Activated naive CD8-positive, alpha-beta T cell treated with anti-CD3 and anti-CD28 coated beads, Interleukin-2, amount 50 U/mL, for 16 hours (primary cell): ENCODE measurements at places on chromosomes 1 and 21.

- DNase-seq: no peak
Observed at GRCh38 chr21:37821092-37821491, 95.2 kb downstream of the KCNJ6 start.

DNA sequence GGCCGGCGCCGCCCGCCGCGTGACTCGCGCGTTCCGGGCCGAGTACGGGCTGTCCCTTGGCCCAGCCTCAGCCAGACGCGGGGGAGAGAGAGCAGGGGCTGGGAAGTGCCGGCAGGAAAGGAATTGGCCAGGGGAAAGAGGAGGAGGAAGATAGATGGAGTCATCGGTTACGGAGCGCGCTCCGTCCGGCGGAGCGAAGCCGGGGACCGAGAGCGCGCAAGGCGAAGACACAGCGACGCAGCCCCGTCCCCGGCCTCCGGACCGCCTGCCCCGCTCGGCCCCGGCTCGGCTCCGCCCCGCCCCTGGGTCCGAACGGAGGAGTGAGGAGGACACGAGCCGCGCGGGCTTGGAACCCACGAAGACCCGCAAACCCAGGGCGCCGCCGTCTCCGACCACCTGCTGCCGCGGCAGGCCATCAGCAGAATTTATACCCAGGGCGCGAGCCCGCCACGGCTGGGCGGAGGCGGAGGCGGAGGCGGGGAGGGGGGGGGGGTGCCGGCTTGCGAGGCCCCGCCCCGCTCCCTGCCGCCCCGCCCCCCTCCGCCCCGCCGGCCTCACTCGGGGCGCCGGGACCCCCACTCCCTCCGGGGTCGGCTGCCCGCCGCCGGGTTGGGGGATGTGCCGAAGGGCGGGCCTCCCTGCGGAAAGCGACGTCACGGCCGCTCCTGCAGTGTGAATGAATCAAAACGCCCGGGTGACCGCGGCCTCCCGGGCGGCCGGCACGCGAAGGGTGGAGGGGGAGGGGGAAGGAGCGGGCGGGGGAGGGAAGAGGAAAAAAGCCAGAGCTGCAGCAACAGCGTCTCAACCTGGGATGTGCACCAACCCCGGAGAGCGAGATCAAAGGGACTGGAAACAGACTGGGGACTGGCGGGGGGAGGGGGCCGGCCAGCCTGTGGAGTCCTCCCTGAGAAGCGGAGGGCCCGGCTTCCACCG is at the start of gene LHX4:
Gene LHX4, plus strand, starts transcription at position 782 of the 933 bp plus-strand sequence. CDS start 266 bp downstream, outside the sequence.
- DNase-seq: no peak

DNA sequence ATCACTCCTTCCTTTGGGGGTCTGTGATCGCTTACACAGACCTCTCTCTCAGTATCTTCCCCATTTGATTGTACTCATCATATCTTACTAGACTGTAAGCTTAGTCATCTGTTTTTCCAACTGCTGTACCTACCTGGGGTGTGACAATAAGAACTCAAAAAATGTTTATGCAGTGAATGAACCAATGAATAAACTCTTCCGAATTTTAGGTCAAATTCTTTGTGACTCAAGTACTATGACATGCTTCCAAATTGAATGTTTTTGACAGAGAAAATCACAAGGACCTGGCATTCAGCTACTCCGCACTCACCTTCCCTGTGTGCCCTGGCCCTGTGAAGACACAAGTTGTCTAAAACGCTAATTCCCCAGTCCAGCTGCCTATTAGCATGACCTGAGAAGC is 42.1 kb downstream of the TMCO4 start:
- DNase-seq: no peak

DNA sequence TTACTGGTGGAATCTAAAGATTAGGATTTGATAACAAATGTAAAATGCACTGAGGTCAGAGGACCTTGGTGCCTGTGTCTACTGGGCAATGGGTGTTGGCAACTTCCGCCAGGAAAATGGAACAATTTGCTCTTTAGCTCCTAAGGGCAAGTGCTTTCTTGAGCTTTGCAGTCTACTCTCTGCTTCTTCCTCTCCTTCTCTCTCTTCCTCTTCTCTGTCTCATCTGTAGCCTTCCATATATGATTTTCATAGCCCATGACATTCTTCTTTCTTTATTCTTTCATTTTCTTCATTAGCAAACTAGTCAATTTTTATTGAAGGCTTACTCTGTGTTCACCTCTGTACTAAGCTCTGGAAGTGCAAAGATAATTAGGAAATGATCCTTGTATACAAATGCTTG is 35.5 kb downstream of the OVGP1 start:
- no peak for DNase-seq

GRCh38 chr1:53627666-53628065 is 111.3 kb downstream of the GLIS1 start:
- no peak for DNase-seq

- DNase-seq: no peak
Observed at GRCh38 chr1:199573047-199573446, 454.5 kb upstream of the NR5A2 start.

- no peak for DNase-seq
Observed at GRCh38 chr1:53685272-53686051, 53.5 kb downstream of the GLIS1 start.

- no peak for DNase-seq
Observed at GRCh38 chr1:59212706-59213105, 84.2 kb upstream of the FGGY start.

DNA sequence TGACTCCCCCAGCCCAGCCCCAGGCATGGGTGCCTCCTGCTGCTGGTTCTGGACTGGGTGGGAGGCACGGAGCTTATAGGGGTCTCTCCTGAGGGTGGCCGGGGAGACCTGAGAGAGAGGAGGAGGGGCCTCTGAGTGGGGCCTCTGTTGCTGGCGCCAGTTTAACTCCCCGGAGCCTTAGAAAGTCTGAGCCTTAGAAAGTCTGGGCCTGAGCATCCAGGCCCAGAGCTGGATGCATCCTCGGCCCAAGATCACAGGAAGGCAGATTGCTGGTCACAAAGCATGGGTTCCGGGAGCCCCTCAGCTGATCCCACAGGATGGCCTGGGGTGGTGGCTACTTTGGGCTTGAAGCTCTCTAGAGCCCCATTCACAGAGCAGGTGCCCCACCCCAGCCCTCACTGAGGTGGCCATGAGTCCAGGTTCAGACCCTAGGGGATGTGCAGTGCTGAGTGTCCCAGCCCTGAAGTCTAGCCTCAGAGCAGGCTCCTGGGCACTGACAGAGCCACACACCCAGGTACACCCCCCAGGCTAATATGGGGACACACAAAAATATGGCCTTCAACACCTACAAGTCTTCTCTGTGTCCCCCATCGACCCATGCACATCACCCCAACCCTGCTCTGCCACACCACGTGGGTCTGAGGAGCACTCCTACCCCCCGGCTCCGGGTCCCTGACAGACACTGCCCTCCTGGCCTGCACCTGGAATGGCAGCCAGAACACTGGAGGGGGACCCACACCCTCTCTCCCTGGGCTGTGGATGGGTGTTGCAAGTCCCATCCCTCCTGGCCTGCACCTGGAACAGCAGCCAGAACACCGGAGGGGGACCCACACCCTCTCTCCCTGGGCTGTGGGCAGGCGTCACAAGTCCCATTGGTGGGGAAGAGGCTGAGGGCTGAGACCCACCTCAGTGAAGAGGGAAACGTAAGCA is 9.7 kb downstream of the PLA2G2F start:
- no peak for DNase-seq

DNA sequence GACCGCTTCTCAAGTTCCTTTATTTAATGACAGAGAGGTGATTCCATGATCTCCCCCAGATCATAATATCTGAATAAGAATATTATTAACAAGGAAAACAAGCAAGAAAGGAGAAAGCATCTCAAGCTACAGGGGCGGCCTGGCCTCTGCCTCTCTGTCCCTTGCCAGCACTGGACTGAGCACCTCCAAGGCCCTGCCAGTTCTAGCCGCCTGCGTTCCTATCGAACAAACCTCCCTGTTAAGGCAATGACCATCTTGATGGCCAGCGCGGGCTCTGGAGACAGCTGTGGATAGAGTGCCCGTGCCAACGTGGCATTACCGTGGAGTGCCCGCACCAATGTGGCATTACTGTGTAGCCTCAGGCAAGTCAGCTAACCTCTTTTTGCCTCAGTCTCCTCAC is 84.8 kb downstream of the NPHP4 start:
- no peak for DNase-seq

GRCh38 chr1:82220754-82221153 is 420.0 kb downstream of the ADGRL2 start:
- DNase-seq: no peak

- DNase-seq: no peak
Observed at GRCh38 chr1:178999061-178999460, 26.6 kb upstream of the FAM20B start.

- no peak for DNase-seq
Observed at GRCh38 chr1:115539061-115539460, 102.7 kb upstream of the VANGL1 start.
